NCI-H2081 treated with DMSO at 0.1 percent for 48 hours (cell line): ENCODE measurements at places on chromosomes 2 and 18.

DNA sequence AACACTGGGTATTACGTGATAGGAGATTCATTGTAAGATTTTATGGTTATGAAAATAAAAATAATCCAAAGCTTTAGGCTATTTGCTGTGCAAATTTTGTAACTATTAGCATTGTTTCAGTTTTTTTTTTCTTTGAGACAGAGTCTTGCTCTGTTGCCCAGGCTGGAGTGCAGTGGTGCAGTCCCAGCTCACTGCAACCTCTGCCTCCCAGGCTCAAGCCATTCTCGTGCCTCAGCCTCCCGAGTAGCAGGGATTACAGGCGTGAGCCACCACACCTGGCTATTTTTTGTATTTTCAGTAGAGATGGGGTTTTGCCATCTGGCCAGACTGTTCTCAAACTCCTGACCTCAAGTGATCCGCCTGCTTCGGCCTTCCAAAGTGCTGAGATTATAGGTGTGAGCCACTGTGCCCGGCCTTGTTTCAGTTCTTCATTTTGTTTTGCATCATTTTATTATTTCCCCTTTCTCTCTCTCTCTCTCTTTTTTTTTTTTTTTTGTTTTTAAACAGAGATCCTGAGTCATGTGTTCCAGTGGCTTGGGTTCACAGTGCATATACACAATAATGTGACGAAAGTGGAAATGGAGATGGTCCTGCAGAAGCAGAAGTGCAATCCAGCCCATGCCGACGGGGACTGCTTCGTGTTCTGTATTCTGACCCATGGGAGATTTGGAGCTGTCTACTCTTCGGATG is 25.8 kb downstream of the CASP10 start:
- DNase-seq = no peak

DNA sequence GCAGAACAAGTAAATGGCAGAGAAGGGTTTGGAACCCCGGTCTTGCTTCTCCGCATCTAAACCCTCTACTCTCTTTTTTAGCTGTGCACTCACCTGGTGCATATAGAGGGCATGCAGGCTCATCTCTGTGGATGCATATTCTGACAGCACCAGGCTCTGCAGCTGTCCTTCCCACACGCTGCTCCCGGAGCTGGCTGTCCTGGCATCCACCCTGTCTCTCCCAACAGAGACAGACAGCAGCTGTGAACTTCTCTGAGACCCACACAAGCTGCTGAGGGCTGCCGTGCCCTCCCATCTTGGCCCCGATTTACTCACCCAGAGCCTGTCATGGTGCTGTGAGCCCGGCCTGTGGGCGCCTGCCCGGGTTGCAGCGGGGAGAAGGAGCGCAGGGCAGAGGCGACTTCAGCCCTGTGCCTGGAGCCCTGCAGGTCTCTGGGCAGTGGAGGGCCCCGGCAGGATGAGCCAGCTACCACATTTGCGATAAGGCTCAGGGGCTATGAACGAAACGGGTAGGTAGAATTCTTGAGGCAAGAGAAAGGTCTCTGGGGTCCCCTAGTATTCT is 3.3 kb upstream of the ABCB6 start:
- DNase-seq = no peak

DNA sequence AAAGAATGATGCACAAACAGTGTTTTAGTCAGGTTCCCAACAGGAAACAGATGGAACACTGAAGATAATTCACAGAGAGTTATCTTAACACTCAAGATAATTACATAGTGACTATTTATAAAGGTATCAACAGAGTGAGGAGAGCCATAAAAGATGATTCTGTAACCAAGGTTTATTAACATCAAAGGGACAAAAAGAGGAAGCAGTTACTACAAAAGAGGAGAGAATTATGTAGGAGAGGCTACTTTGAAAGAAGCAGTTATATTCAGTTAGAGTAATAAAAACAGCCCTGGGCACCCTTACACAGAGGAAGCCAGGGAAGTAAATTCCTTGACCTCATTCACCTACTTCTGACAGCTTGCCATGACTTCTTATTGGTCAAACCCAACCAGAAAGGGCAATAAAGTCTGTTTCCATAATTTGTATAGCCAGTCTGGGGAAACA is 326.5 kb upstream of the SLC39A10 start:
- peak; percentile 64 for DNase-seq

DNA sequence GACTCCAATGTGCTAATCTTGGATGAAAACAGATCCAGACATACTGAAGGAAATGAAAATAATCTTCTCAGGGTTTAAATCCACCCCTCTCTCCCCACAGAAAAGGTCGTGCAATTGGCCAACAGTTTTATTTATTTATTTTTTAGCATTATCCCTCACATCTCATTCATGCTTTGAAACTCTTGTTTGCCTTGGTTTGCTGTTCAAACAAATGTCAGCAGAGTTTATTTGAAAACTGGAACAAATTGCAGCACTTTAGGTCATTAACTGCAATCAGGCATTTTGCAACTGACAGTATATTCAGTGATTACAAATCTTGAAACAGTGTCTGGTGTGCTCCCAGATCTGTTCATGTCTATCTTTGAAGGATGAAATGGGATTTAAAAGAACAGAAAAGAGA is 220.6 kb downstream of the SLC4A10 start:
- DNase-seq = peak; percentile 99

GRCh38 chr18:26631135-26631534 is 82.8 kb upstream of the KCTD1 start:
- DNase-seq = no peak

GRCh38 chr2:222318026-222318711 is 19.4 kb upstream of the PAX3 start:
- peak; percentile 83 for DNase-seq

GRCh38 chr2:217913436-217913835 is 89.4 kb downstream of the TNS1 start:
- no peak for DNase-seq

DNA sequence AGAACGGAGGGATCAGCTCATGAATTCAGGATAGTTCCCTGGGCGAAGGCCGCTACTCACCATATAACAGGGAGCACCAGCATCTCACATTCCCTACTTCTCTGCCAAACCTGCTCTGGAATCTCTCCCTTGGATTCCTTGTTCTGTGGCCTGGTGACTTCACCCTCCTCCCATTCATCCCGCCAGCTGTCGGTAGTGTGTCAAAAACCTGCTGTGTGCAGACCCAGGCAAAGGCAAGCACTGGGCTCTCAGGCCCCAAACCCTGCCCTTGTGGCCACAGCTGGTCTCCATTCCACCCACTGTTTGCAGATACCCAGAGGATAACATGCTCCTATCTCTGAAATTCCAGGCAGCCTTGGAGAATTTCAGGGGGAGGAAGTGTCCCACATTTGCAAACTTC is 151.6 kb downstream of the CAPN13 start:
- no peak for DNase-seq

- DNase-seq = no peak
Observed at GRCh38 chr18:80132180-80132812, 23.2 kb downstream of the ADNP2 start.

- DNase-seq = no peak
Observed at GRCh38 chr2:7017671-7018281, 100.6 kb downstream of the RNF144A start.

GRCh38 chr2:11056614-11057013 is 98.7 kb upstream of the SLC66A3 start:
- DNase-seq = no peak

DNA sequence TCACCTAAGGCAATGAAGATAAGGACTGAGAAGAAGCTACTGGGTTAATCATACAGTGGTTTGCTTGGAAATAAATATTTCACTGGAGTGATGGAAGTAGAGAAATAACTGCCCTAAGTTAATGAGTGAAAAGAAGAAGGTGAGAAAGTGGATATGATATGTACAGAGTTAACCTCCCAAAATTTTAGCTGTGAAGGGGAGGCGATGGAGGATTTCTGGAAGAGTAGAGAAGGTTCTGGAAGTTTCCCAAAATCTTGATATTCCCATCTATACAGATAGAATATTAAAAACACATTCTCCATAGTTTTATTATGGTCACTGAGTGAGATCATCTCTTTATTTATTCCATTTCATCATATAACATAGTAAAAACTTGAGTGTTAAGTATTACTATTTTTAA is 296.6 kb upstream of the RGPD4 start:
- no peak for DNase-seq

DNA sequence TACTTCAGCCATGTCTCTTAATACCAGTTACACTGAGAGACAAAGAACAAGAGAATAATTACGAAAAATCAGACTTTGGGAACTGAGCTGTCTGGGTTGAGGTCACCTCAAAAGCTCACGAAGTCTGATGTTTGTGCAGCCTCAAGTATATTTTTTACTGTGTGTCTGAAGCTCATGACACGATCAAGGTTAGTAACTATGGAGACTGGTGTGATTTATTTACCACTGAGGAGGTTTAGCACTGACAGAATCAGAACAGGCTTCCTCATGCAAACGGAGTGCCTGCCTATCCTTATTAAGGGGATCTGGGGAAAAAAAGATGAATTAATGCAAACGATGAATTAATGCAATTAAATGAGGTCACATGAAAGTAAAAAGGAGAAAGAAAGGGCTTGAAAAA is 61.1 kb upstream of the RAPH1 start:
- no peak for DNase-seq

- DNase-seq = no peak
Observed at GRCh38 chr2:96952016-96952750, 34.2 kb downstream of the FAM178B start.

DNA sequence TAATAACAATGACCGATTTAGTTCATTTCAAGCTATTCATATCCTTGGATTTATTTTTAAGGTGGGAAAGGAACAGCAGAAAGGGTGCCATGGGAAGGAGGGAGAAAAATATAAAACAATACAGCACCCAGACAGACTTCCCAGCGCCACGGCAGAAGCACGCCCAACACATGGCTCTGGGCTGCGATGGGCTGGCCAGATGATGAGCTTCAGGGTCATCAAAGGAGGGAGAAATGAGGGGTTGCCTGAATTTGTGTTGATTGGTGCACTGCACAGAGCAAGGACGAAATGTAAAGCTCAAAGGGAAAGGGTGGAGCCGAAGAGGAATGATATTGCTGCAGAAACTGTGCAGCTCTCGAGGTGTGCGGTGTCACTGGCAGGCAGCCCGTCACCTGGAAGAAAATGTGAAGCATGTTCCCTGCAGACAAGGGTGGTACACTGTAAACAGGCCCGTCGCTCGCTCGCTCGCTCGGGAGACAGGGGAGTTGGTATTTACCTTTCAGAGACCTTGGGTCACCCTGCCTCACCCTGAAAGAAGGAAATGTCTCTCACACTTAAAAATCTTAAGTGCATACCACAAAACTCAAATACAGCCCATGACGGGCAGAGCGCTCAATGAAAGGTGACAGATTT is 195.5 kb upstream of the CTAGE1 start:
- no peak for DNase-seq

DNA sequence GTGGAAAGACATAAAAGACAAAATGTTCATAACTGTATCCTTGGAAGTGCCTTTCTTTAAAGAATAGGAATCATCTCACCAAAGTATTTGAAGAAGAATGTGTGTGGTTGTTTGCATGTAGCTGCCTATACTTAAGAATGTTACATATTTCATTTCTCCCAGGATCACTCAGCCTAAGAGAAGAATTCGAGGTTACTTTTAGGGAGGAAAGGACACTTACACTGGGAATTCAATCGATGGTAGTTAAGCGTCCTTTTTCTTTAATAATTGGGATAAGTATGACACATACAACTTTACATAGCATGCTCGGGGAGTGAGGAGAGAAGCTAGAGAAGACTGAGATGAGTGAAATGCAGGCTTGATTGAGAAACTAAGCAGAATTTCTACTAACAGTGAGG is 22.0 kb upstream of the CYP1B1 start:
- DNase-seq = no peak

DNA sequence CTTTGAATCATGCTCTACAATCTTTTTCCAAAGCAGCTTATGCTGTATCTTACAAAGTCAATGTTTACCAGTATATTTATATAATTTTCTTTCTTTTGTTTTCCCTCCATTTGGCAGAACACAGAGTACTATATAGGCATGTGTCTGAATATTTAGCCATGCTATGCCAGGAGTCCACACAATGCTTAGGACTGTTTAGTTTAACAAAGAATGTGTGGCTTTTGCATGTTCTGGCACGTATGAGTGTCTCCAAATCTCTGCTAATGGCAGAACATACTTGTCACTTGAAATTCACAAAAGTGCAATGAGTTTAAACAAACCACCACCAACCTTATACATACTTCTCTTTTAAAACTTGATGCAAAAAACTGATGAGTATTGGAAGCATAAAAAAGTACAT is 268.0 kb downstream of the NR4A2 start:
- DNase-seq = no peak

- DNase-seq = no peak
Observed at GRCh38 chr2:237289139-237289538, 124.8 kb downstream of the COL6A3 start.

GRCh38 chr2:63163161-63163820 is 112.7 kb downstream of the OTX1 start:
- DNase-seq = no peak

DNA sequence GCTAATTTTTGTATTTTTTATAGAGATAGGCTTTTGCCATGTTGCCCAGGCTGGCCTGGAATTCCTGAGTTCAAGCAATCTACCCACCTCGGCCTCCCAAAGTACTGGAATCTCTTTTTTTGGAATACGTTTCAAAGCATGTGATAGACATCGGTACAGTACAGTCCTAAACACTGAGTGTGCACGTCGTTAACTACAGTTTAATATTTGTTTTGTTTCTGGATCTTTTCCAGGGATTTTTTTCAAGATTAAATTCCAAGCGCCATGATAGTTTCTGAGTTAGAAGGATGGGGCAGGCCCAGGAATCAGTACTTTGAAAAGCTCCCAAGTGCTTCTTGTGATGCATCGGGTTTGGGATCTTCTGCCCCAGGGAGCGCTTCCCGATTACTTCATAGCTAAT is 33.3 kb downstream of the NEDD4L start:
- no peak for DNase-seq

DNA sequence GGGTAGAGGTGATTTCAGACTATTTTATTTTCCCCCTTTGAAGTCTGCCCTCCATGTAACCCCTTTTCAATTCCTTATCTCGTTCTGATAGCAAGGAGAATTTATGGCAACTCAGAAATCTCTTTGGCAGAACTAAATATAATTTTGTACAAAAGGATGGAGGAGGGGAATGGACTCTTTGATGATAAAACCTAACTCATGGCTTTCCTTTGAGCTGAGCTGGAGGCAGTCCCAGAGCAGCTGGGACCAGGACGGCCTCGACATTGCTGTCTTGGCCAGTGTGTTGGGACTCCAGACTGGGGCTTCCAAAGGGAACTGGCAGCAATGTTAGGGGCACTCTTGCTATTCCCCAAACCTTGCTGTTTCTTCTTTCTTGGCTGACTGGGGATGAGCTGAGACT is 47.7 kb downstream of the PAX8 start:
- no peak for DNase-seq

DNA sequence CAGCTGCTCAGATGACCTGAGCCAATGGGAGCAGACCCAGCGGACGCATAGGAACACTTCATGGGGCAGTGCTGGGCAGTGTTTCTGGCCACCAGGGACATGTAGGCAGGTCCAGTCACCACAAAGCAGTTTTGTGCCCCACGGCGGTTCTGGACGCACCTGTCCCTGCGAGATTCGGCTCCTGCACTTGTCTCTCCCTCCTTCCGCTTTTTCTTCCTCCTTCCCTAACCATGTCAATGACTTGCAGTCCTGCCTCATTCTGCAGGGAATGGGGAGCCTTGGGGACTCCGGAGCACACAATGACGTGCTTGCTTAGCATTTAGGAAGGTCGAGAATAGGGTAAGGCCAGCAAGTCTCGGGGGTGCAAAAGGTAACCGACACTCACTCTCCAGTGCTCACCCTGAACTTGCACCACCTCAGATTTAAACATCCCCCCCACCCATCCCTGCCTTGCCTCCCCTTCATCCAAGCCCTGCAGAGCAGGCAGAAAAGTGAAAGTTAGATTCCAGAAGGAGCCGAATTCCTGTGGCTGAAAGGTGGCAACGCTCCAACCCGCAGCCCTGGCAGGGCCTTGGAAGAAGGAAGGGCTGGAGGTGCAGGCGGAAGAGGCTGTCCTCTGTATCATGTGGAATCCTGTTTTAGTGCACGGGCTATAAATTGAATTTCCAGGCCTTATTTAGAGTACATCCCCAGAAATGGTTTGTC is 40.5 kb upstream of the ATG16L1 start:
- DNase-seq = no peak
